Activated naive CD4-positive, alpha-beta T cell (primary cell): ENCODE measurements at places on chromosomes 12 and 14.

DNA sequence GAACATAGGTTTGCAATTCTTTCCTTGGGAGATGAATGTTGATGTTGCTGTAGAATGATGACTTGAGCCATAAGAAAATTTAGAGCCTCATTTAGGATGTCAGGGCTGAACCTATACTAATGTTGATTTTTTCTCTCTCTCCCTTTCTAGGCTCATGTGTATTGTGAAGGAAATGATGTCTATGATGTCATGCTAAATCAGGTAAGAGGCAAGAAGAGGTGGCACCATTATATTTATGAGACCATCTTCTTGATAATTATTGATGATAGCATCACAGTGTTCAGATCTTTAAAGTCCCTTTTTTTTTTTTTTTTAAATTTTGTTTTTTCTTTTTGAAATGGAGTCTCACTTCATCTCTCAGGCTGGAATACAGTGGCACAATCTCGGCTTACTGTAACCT lies 3.3 kb downstream of the PARP2 start:
- DNase-seq = no peak

DNA sequence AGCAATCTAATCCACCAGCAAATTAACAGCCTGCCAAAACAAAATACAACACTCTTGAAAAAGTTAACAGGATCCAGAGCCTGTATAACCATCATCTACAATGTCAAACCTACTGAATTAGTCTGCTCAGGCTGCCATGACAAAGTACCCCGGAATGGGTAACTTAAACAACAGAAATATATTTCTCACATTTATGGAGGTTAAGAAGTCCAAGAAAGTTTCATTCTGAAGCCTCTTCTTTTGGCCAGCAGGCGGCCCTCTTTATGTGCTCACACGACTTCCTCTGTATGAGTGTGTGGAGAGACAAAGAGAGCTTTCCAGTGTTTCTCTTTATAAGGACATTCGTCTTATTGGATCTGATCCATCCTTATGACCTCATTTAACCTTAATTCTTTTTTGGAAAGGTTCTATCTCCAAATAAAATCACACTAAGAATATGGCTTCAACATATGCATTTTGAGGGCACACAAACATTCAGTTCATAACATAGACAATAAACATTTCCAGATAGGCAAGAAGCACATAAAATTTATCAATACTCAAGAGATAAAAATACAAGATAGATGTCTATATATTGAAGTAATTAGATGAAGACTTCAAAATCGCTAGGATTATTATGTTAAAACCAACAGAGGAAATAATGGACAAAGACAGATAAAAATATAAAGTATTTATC lies 5.9 kb upstream of the RERG start:
- no peak for DNase-seq

DNA sequence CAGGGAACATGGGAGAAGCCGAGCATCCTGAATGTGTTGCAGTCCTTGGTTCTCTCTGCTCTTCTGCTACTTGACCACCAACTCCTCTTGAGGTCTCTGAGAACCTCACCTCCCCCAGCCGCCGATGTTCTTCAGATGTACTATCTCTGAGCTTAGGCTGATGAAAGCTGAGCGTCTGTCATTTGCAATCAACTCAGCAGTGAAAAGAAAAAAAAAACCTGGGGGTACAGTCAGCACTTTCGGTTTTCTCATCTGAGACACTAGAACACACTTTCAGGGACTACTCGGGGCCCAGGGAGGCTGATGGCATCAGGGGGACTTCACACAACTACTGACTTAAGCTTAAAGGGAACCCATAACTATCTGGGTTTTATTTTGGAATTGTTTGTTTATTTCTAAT lies 9.6 kb upstream of the FLVCR2 start:
- DNase-seq = no peak

DNA sequence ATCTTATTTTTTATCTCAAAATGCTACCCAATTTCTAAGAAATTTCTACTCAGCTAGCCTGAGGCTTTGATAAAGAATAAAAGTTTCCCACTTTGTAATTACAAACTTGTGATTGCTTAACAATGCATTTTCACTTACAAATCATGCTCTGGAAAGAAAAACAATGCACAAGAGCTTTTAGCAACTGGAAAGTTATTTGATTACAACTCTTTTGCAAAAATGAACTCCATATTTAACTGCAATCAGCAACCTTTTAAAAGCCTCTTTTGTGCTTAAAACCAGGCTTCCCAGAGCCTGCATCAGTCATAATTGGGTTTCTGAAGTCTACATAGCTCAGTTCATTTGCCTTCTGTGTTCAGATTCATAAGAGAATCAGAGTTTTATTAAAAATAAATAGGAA lies 395.2 kb downstream of the PAWR start:
- DNase-seq = no peak

GRCh38 chr12:87231818-87232217 lies 797.4 kb downstream of the C12orf50 start:
- no peak for DNase-seq

- no peak for DNase-seq
Measured at GRCh38 chr12:51851413-51852124, 3.1 kb upstream of the FIGNL2 start.

- no peak for DNase-seq
Measured at GRCh38 chr14:88426271-88426670, 40.8 kb downstream of the SPATA7 start.

DNA sequence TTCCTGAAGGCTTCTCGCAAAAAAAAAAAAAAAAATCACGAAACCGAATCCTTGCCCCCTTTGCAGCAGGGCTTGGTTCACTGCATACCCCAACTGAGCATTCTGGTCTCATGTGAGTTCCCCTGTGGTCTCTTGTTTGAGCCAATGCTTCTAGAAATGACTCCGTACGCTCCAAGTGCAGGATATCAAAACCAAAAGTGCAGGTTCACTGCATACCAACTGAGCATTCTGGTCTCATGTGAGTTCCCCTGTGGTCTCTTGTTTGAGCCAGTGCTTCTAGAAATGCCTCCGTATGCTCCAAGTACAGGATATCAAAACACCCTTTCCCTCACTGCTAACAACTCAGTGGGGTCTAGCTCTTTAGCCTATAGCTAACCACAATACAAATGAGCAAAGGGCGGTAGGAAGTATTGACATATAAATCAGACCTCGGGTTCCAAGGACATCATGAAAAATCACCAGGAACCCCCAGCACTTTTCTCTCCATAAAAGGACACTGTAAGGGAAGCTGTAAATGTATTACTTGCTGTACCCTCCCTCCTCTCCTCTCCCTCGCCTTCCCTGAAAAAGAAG lies 206.3 kb upstream of the NOS1 start:
- DNase-seq = no peak
